ENCODE measurements at places on chromosomes 7 and 10. TPM values are rescaled to one million over a fixed set of nuclear protein-coding genes. Genes with fewer than 3 reads are reported as not detected.

Gene UCMA
- not detected for total RNA-seq

Gene LSM8
- total RNA-seq, result 37.9 TPM

Gene PRRT4
- total RNA-seq, result 0.19 TPM

Gene GLI3
- 0.34 TPM for total RNA-seq

Gene NANOS1
- total RNA-seq, result 2.8 TPM

Gene ANXA11
- 201 TPM for total RNA-seq

Gene SPACDR
- total RNA-seq, result 0.90 TPM

Gene LFNG
- total RNA-seq, result 12.7 TPM

Gene GRM3
- not detected for total RNA-seq

Gene TMEM229A
- total RNA-seq, result not detected
